ENCODE measurements at places on chromosomes 5 and 9.

DNA sequence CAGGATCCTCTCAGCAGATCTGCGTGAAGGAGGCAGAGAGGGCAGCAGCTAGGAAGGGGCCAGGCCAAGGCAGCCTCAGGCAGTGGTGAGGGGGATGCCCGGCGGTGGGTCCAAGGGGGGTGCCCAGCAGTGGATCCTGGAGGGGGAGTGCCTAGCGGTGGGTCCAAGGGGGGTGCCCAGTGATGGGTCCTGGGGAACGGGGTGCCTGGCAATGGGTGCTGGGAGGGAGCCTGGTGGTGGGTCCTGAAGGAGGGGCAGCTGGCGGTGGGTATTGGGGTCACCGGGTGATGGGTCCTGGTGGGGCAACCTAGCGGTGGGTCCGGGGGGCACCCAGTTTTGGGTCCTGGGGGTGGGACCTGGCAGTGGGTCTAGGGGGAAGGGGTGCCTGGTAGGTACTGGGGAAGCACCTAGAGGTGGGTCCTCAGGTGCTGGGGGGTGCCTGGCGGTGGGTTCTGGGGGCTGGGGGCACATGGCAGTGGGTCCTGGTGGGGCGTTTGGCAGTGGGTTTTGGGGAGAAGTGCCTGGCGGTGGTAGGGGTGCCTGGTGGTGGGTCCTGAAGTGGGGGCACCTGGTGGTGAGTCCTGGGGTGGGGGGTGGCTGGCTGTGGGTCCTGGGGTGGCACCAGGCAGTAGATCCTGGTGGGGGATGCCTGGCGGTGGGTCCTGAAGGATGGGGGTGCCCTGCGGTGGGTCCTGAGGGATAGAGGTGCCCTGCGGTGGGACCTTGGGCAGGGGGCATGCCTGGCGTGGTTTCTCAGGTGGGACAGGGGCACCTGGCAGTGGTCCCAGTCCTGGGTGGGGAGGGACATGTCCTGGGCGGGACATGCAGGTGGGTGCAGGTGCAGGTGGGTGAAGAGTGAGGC is 1.9 kb downstream of the LRRC14B start:
- DNase-seq, result no peak

DNA sequence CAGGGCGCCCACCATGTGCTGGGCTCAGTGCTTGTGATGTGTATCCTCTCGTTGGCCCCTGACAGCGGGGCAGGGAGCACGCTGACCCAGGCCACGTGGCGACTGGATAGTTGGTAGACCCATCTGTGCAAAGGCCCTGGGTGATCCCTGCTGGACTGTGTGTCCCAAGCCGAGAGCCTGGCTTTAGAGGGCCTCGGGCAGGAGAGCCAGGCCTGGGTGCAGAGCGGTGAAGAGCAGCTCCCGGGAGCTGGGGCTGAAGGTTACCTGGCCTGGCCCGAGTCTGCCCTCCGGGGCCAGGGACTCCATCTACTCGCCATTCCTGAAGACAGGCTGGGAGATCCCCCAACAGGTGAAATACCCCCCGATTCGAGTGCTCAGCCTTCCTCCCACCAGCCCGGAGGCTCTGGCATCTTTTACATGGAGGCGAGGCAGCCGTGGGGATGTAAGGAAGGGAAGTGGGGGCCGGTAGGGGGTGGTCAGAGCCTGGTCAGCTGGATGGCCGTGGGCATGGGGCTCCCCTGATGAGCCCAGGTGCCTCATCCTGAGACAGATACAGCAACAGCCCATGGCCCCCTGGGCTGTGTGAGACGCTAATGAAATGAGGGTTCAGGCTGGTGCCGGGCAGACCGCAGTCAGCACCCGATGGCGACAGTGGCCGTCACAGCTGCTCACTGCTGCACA is 19.0 kb downstream of the NCS1 start:
- no peak for DNase-seq

- no peak for DNase-seq
Measured at GRCh38 chr5:97363577-97363976, 180.5 kb upstream of the RIOK2 start.

DNA sequence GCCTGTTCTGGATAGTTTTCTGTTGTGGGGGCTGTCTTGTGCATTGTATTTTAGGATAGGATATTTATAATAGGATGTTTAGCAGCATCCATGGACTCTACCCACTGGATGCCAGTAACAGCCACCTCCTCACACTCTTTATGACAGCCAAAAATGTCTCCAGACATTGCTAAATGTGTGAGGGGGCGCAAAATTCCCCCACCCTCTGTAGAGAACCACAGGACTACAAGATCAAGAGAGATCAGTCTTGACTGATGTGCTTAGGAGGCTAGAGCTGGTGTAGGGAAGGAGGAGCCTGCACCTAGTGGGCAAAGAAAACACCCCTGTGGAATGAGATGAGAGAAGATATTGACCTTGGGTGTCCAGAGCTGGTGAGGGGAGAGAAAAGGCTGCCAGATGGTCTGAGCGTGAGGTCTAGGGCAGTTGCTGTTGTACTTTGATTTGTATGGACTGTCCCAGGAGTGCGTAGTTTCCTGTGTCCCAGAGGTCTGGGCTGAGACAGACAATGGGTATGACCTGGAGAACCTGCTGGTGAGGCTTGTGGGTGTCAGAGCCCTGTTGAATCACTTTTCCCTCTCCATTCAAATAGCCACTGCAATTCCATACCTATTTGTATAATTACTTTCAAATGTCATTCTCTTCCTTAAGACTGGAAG is 16.3 kb downstream of the DAPK1 start:
- DNase-seq, result peak; percentile 41

DNA sequence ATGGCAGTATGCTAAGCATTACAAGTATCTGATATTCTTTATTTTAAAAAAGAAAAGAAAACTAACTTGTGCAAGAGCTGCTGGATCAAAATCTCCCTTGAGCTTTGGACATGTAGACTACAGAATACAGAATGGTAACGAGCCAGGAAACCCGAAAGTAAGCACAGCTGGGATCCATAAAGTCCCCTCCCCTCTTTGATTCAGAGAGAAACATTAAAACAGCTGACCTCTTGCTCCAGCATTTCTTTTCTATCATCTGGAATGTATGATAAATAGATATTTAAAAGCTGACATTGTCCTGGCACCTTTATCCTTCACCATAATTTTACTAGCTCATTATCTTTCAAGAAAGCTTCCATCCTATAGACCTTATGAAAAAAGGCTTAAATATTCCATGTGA is 28.2 kb upstream of the LPAR1 start:
- DNase-seq, result no peak

- DNase-seq, result no peak
Measured at GRCh38 chr5:68740226-68740910, 353.4 kb upstream of the SLC30A5 start.

GRCh38 chr5:1548702-1549474 is 25.1 kb upstream of the LPCAT1 start:
- DNase-seq, result peak; percentile 97

DNA sequence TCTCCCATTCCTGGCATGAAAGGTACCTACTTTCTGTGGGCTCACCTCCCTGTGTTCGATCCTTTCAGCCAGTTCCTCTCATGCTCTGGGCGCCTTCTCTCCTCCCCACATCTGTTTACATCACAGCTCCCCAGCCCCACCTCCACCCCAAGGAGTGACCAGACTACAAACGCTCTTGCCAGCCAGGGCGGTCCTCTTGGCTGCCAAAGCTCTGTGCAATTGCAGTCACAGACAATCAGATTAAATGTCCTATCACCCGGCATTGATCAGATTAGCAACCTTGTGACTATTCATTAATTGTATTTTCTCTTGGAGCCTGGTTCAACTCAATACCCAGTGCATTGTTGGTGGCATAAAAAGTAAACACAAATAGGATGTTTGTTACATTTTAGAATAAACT is 211.2 kb upstream of the TBCA start:
- no peak for DNase-seq

- peak; percentile 18 for DNase-seq
Measured at GRCh38 chr9:18393340-18394130, 80.4 kb upstream of the ADAMTSL1 start.

DNA sequence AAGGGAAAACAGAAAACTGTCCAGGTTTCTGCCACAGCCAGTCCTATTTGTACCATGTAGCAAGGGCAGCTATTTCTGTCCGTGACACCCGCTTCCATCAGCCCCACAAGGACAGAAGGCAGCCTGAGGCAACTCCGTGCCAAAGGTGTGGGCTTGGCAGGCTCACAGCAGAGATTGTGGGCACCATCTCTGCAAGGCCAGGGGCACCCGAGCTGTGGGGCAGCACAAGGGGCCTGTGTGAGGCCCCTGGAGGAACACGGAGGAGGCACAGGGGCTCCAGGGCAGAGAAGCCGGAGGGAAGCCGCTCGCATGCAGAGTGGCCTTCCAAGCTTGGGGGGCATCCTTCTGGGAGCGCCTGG is 43.5 kb downstream of the COL23A1 start:
- no peak for DNase-seq
